Hair follicle dermal papilla cell (primary cell): ENCODE measurements at places on chromosomes 7 and 10. TPM values are rescaled to one million over a fixed set of nuclear protein-coding genes. Genes with fewer than 3 reads are reported as not detected.

The METTL27 gene
- total RNA-seq, result 9.0 and 9.4 TPM in 2 replicates

The HTR5A gene
- total RNA-seq, result not detected in 2 replicates

The GRK5 gene
- total RNA-seq, result 12.5 and 17.0 TPM in 2 replicates

The PILRA gene
- total RNA-seq, result 0.36 TPM in 1 of 2 replicates, not detected in the other

The PLAU gene
- total RNA-seq, result 99.5 and 123 TPM in 2 replicates

The CLRN3 gene
- not detected in 2 replicates for total RNA-seq

The FAM25G gene
- total RNA-seq, result not detected in 2 replicates

The FAM25C gene
- not detected in 2 replicates for total RNA-seq

The DNAJC12 gene
- 0.32 and 1.1 TPM in 2 replicates for total RNA-seq

The DDC gene
- not detected in 2 replicates for total RNA-seq

The ADAM12 gene
- total RNA-seq, result 102 and 168 TPM in 2 replicates
